ENCODE measurements at places on chromosomes 1 and 21.

GRCh38 chr1:4549930-4550329, 104.5 kb upstream of the AJAP1 start:
- no peak for DNase-seq

- no peak for DNase-seq
Observed at GRCh38 chr1:19040010-19040680, 83.7 kb upstream of the IFFO2 start.

GRCh38 chr1:6962478-6962995, 177.3 kb downstream of the CAMTA1 start:
- DNase-seq, result peak; percentile 38

DNA sequence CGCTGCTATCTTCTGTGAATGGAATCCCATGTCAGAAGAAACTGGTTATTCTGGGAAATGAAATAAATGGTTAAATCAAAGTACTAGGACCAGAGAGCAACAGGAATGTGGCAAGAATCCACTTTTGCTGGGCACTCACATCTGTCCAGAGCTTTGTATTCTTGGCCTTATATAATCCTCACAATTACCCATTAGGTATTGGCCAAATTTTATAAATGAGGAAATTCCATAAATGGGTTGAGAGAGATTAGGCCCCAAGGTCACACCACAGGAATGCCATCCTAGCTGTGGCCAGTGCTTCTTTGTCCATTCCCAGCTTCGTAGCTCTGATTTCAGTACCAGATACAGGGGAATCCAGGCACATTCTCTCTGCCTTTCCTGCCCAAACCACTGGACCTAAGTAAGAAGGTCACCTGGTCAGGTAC, 76.1 kb upstream of the HOOK1 start:
- DNase-seq, result no peak

DNA sequence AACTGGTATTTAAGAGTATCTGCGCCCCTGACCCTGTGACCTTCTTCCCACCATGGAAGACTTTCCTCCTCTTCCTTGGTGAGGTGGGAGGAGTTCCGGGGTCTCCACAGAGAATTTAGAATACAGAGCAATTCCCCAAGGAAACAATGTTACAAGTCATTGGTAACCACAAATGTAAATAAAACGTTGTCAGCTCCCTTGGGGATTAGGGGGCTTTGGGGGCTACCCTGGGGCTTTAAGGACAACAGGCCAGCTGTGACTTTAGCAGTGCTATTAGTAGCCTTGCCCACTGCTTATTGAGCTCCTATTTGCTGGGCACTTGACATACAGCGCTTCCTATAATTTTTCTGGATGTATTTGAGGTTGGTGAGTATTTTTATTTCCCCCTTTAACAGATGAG, 69.0 kb downstream of the IGSF21 start:
- no peak for DNase-seq

DNA sequence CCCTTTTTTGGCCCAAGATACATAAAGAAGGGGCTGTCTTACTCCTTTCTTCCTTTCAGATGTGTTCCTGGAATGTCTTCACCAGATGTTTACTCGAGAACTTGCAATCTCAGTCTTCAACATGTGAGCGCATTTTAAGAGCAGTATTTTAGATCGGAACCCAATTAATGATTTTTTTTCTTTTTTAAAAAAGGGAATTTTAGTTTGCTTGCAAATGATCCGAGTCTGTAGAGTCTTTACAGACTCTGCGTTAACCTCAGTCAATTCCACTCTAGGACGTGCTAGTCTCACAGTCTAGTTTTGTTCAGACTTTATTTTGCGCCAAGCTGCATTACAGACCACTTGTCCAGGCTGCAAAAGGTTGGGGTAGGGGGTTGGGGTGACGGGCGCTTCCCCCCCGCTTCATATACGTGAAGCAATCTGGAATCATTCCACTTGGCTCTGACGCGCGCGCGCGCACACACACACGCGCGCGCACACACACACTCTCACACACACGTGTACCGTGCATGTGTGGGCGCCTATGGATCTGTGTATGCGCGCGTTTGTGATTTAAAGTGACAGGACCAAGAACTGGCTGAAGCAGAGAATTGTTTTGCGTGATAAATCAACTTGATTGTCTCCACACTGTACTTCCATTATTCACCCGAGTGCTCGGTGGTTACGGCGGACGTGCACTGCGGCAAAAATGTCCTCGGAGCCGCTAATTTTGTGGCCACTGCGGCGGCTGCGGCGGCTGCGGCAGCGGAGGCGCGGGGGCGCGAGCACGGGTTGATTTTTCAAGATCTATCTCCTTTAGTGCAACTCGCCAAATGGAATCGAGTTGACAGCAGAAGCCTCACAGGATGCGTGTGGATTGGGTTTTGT, 25.6 kb upstream of the NFIA start:
- DNase-seq, result peak; percentile 91

- no peak for DNase-seq
Observed at GRCh38 chr1:232999956-233000625, 49.7 kb downstream of the NTPCR start.

DNA sequence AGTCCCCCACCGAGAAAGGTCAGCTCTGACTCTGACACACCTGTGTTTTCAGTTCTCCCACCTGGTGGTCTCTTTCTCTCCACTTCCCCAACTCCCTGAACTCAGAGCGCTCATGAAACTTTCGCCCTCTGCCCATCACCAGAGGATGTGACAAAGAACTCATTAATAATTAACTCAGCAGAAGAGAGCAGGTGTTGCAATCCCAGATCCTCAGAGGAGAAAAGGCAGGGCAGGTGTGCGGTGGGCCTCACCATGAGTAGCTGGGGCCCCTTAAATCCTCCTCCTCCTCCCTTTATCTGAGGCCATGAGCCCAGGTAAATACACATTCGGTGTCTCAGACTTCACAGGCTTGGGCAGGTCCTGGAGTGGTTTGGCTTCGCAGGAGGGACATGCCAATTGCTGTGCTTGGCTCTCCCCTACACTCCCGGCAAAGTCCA, 1.7 kb upstream of the LAMB3 start:
- DNase-seq, result peak; percentile 98

GRCh38 chr1:214303141-214303930, 22.4 kb downstream of the SMYD2 start:
- DNase-seq, result no peak

GRCh38 chr1:5329068-5329739, 663.0 kb downstream of the NPHP4 start:
- DNase-seq, result no peak

DNA sequence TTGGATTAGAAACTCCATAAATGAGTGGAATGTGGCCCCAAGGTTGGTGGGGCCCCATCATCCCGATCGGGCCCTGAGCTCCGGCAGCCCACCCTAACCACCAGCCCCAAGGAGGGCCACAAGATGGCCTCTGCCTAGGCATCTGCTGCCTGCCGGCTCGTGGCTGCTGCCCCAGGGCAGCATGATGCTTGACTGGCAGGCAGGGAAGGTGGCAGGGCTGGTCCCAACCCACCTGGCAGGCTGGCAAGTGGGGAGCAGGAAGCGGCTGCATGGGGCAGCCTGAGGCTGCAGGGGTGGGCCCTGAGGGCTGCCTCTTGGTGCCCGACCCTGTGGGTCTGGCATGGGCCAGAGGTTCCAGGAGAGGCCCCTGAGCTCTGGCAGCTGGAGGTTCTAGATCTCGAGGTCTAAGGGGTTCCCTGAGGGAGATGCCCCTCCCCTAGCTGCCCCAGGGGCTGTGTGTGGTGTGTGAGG, 760 bp upstream of the GJC2 start:
- no peak for DNase-seq

GRCh38 chr1:110717179-110717578, 42.4 kb upstream of the KCNA3 start:
- no peak for DNase-seq

DNA sequence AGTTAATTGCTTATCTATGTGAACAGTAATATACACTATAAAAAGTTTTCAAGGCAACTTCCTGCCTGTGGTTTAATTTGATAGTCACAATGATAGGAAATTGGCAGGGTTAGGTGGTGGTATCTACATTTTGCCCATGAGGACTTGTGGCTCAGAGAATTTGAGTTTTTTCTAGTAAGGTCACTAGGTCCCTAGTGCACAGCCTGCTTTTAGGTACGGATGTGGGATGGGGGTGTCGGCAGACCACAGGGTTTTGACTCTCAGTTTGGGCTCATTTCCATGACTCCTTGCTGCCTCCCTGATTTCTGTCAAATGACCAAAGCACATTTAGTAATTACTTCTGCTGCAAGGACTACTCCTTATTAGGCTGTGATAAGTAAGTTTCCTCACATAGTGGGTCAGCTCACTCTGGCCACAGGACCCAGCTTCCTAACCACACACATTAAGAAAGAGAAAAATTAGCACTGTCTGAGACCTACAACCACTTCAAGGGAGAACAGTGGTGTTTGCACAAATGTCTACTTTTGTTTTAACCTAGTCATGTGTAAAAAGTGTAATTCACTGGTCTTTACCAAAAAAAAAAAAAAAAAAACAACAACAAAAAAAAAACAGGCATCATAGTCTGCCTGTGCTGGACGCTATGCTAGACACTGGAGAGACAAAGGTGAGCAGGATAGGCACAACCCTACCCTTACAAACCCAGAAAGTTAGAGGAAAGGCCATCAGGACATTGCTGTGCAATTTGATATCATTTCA, 43.7 kb downstream of the MRPL39 start:
- no peak for DNase-seq

All from DMS53 (cell line).